ENCODE measurements at places on chromosomes 12 and 14.

DNA sequence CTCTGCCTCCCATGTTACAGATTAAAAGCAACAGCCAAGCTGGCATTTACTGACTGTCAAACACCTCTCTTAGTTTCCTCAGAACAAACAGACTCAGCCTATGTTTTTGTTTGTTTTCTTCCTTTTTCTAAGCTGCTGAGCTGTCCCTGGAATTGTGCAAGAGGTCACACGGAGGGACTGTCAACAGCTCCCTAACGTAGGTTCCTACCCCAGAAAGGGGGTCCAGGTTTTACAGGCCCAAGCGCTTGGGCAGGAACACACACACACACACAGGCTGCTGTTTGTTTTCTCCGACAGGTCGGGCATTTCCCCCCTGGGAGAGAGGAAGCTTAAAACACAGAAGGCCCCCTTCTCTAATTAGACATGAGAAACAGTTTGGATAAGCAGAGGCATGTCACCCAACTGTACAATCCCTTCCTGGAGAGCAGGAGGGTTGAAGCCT lies 739.6 kb upstream of the TBX3 start:
- no peak for DNase-seq

DNA sequence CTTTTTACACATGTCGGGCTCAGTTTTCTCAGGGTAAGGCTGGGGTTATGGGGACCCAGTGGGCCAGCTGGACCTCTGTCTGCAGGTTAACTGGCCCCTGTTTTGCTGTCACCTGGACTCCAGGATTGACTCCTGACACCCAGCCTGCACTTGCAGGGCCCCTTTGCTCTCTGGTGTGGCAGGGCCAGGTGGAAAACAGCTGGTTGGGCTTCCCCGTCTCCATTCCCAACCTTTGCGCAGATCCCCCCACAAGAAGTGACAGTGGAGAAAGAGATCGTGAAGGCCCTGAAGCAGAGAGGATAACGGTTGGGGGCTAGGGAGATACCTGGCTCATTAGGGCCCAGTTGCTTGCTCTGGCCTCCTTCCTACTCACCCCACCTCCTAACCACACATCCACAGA lies 1.5 kb upstream of the PPP1R1A start:
- DNase-seq: no peak

- no peak for DNase-seq
Measured at GRCh38 chr12:122839907-122840554, 4.8 kb downstream of the HIP1R start.

DNA sequence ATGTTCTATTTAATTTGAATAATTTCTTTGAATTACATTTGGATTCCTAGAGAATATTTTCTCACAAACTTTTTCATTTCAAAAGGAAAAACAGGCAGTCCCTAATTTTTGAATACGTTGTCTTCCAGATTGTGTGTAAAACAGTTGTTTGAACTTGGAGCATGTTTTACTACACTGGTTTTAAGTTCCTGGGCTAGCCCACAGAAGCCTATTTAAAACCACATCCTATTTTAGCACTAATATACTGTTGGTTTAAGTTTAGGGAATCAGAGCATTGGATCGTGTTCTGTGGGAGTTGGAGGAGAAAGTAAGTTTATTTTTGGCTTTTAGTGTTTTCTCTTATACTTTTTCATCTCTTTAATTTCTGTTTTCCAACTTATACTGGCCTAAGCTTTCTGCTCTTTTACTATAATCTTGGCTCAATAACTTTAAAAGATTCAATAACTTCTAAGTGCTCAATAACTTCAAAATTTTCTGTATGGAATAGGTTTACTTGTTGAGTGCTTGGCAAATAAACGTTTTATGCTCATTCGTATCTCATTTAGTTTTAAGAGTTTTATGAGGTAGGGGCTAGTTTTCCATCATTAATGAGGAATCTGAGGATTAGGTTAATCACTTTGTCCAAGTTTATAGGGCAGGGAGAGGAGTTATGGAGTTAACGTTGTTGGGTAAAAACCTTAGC lies 14.9 kb downstream of the LEMD3 start:
- no peak for DNase-seq

All from CD4-positive, alpha-beta T cell treated with Interleukin-17A for 1 hour (primary cell).